Non-pigmented ciliary epithelial cell (primary cell): ENCODE measurements at places on chromosomes 1 and 21.

- no peak for DNase-seq
These were observed 20.7 kb downstream of the TRIM62 start for GRCh38 chr1:33161061-33161681.

DNA sequence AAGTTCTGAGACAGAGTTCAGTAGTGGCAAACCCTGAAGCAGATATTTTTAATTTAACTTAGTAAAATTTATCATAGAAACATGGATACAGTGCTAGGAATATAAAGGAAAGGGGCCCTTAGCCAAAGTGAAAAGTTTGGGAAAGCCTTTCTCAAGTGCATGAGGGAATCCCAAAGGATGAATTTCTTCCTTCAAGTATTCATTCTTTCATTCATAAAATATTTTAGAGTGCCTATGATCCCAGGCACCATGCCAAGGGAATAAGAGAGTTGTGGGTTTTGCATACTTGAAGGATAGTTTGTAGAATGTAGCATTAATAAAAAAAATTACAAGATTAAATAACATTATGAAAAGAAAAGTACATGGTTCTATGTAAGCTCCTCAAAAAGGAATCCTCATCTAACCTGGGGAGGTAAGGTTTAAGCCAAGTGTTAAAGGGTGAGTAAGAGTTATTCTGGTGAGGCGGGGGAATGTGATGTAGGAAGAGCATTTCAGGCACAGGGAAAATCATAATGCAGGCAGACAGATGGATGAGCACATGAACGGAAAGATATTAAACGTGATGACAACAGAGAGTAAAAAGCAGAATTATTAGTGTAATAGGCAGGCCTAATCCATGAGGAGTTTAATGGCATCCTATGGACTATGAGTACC is 40.4 kb upstream of the NTNG1 start:
- peak; percentile 1 for DNase-seq

GRCh38 chr1:168835791-168836190 is 106.8 kb upstream of the DPT start:
- DNase-seq: no peak

GRCh38 chr1:88777604-88778149 is 93.6 kb downstream of the PKN2 start:
- DNase-seq: no peak

DNA sequence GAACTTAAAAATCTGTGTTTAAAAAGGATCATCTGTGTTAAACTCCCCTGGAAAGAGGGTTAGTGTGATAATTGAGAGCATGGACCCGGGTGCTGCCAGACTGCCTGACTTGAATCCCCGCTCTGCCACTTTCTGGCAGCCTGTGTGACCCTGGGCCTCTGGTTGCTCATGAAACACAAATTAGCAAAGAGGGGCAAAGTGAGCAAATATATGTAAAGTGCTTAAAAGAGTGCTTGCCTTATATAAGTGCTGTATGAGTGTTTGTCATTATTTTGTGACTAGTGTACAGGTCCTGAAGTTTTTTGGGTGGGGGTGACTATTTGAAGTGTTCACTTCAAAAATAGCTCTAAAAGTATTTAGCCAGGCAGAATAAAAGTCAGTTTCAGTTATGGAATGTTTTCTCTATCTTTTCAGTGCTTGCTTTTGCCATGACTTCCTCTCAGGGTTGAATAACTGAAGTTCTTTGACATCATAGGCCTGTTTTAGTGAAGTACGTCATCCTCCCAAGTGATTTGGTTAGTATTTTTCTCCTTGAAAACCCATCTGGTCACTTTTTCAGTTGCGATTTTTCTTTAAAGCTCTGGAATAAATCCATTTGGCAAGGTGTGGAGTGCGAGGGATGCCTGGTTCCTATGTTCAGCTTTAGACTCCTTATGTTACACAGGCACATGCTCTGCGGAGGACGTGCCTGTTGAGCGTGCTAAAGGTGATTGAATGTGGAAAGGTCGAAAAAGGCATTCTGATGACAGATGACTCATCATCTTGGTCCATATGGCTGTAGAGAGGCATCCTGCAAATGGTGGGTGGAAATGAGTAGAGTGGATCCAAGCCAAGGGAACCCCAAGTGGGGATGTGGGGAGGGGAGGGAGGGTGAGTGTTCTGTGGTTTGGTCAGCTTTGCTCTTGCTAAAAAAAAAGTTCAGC is 47.8 kb downstream of the AK4 start:
- DNase-seq: no peak

DNA sequence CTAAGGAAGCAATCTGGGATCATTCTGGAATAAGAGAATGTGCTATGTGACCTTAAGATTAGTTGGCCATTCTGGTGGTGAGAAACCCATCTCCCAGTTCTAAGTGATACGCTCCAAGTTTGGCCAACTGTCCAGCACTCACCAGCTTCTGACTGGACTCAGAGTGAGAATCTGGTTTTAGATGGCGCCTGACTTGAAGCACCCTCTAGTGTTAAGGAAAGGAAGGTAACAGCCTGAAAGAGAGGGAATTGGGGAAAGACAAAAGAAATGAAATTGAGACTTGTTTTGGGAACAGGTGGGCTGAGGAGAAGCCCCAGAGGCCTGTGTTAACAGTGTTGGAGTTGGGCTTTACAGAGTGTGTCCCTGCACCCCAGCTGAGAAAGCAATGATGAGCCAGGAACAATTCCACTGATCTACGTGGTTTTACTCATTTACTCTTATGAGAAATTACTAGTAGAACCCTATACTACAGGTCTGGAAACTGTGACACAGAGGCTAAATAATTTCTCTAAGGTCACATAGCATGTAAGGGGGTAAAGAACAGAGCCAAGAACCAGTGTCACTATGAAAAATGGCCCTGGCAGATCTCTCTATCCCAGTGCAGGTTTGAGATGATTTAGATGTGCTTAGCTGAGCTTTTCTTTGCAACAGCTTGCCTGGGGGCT is 9.3 kb upstream of the FCAMR start:
- no peak for DNase-seq

GRCh38 chr1:58763214-58763613 is 20.6 kb downstream of the JUN start:
- no peak for DNase-seq

DNA sequence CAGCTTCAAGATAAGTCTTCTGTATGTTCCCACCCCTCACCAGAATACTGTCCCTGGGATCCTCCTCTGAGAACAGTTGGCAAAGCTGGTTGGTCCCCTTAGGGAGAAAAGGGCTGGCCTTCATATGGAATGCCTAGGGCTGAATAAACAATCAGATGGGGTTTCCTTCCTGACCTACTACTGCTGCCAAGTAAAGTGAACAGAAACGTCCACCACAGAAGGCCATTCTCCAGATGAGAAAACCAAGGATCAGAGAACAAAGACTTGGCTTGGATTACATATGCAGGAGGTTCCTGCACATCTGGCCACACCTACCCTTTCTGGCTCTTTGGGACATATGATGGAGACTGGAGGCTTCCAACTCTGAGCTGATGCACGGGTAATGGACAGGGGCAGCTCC is 194.5 kb downstream of the HIVEP3 start:
- DNase-seq: no peak

- no peak for DNase-seq
These were observed 44.5 kb downstream of the TIAM1 start for GRCh38 chr21:31299291-31300147.

DNA sequence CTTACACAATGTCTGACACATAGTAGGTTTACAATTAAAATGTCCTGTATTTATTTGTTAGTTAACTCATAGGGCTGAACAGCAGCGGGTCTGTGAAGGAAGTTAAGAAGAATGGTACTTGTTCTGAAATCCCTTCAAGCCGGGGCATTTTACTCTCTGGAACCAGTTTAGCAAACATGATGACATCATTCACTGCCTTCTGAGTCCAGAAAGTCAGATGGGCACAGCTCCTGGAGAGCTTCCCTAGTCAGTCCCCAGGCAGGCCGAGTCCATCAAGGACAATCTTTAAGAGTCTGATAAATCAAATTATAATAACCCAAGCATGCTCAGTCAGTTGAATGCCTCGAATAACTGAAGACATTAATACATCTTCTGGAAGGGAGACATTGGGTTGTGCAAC is 125.4 kb upstream of the DAB1 start:
- no peak for DNase-seq

GRCh38 chr1:160781914-160782689 is 13.9 kb upstream of the LY9 start:
- no peak for DNase-seq

DNA sequence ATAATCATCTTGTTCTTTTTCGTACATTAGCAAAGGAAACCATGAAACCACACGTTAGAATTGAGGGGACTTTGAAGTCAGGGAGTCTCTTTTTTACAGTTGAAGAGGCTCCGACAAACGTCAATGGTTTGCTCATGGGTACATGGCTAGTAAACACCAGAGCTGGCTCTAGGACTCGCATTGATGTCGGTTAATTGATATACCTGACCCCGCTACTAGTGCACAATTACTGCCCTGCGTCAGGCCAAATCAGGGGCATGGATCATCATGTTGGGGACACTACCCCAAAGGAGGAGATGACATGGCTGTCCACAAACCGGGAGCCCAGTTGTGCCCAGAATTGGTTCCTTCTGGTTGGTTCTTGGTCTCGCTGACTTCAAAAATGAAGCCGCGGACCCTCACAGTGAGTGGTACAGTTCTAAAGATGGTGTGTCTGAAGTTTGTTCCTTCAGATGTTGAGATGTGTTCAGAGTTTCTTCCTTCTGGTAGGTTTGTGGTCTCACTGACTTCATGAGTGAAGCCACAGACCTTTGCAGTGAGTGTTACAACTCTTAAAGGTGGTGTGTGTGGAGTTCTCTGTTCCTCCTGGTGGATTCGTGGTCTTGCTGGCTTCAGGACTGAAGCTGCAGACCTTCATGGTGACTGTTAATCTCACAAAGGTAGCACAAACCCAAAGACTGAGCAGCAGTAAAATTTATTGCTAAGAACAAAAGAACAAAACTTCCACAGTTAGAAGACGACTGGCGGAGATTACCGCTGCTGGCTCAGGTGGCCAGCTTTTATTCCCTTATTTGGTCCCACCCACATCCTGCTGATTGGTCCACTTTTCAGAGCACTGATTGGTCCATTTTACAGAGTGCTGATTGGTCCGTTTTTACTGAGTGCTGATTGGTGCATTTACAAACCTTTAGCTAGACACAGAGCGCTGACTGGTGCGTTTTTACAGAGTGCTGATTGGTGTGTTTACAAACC is 126.9 kb upstream of the ERRFI1 start:
- DNase-seq: no peak

GRCh38 chr1:215605011-215605621 is 38.0 kb downstream of the KCTD3 start:
- no peak for DNase-seq

DNA sequence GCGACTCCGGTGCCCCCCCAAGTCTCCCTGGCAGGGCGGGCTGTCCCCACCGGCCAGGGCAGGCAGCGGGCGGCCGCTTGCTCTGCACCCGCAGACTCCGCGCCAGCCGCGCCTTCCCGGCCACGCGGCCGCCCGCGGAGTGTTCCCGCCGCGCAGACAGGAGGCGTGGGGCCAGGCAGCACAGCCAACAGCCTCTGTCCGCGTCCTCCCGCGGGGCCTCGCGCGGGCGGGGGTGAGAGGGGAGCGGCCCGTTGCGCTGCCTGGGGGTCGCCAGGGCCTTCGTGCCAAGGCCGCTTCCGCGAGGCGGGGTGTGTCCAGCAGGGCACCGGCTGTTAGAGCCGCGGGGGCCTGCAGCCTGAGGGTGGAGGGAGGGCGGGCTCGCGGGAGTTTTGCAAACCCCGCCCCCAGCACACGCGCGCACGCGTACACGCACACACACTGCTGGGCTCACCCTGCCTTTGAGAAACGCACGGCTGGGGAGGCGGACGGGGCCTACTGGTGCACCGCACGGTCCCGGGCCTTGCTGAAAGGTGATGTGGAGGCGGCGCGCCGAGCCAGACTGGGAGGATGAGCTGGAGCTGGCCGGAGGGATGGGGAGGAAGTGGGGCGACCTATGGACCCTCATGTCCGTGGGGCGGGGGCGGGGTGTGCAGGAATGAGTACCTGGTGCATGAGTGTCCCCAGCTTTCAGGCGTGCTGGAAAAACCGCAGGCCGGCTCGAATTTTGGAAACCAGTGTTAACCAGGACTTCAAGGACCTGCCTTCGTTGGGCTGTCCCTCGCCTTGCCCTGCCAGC is 41.5 kb downstream of the KIAA1614 start:
- peak; percentile 2 for DNase-seq

- DNase-seq: no peak
These were observed 140.3 kb upstream of the ATP1B1 start for GRCh38 chr1:168966217-168966616.

GRCh38 chr1:234134878-234135277 is 230.4 kb downstream of the SLC35F3 start:
- no peak for DNase-seq

- peak; percentile 40 for DNase-seq
These were observed 23.0 kb upstream of the RBBP5 start for GRCh38 chr1:205144751-205145150.

- DNase-seq: no peak
These were observed 6.1 kb downstream of the PDE9A start for GRCh38 chr21:42659416-42660117.

GRCh38 chr1:25566730-25567341 is 23.4 kb downstream of the LDLRAP1 start:
- no peak for DNase-seq

DNA sequence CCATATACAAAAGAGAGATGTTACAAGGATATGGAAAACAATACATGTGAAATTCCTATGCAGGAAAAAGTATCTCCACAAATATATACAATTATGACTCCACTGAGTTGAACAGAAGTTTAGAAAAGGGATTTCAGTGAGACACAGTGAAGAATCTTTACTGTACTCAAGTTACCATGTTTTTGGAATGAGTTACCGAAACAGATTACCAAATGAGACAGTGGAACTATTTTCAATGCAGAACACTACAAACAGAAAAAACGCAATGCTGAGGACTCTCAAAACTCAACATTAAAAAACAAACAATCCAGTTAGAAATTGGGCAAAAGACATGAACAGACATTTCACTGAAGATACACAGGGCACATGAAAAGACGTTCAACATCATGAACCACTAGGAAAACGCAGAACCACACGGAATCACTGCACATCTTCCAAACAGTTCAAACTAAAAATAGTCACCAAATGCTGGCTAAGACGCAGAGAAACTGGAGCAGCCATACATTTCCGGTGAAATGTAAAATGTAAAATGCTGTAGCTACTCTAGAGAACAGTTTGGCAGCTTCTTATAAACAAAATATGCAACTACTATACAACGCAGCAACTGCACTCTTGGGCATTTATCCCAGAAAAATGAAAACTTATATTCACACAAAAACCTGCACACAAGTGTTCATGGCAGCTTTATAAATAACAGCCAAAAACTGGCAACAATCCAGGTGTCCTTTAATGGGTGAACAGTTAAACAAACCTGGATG is 118.7 kb downstream of the UBR4 start:
- DNase-seq: no peak

DNA sequence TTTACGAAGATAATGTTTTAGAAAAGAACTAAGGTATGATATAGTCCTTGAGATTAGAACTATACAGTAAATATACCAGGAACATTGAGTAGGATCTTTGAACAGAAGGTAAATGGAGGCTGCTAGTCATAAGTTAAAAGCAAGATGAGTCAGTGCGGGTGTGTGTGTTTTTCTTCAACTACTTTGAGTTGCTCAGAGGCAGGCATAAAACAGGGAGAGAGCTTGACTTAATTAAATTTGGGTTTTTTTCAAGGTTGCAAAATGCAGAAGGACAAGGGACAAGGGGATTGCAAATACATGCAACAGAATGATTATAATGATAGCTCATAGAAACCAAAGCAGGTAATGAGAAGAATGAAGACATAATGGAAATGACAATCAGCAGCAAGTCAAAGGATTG is 815.1 kb downstream of the NCAM2 start:
- no peak for DNase-seq

- no peak for DNase-seq
These were observed 211.0 kb downstream of the PATJ start for GRCh38 chr1:61953076-61953789.
